BE2C (cell line): ENCODE measurements at places on chromosomes 12 and 14.

DNA sequence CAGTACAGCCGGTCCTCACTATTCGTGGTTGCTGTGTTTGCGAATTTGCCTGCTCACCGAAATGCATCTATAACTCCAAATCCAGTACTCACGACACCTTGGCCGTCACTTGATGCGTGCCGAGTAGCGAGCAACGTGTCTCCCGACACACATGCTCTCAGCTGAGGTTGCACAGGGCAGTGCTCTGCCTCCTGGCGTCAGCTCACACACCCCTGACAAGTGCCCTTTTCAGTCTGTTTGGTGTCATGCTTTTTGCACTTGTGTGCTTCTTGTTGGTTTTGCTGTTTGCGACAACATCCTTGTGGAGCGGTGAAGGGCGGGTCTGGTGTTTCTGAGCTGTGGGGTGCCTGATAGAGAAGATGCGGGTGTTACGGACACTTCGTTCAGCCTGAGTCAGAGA, 110.4 kb upstream of the RFLNA start:
- DNase-seq: no peak

GRCh38 chr12:25822281-25822680, 136.2 kb upstream of the RASSF8 start:
- no peak for DNase-seq

GRCh38 chr12:49195736-49196135, 6.9 kb upstream of the TUBA1A start:
- DNase-seq: no peak

GRCh38 chr14:65478596-65478995, 66.1 kb downstream of the FUT8 start:
- DNase-seq: no peak

GRCh38 chr12:123867141-123867540, 105.0 kb downstream of the DNAH10 start:
- DNase-seq: no peak

GRCh38 chr12:109154451-109155438, 38.4 kb downstream of the ACACB start:
- DNase-seq: peak; percentile 84

DNA sequence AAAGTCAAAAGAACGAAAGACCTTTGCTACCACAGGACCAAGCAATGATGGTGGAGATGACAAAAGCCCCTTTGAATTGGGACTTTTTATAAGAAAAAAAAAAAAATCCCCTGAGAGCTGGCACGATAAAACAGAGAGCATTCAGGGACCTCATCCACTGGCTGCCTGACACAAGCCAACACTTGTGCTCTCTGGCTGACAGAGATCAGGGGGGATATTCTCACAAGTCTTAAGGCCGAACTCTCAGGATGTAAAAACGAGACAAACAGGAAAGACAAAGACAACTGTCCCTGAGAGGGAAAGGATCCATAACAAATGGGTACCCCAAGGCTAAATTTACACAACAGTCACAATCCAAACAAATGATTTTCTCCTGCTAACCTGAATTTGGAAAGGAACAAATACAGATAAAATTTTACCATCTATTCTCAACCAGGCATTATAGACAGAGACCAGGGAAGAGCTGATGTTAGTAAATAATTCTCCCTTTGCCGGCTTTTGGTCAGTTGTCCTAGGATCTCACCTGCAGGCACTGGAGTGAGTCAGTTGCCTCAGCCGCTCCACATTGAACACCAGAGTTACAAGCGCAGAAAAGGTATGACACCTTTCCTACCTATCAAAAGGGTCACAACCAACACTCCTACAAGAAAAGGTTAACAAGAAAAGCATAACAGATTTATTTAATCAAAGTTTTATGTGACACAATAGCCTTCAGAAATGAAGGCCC, 37.9 kb upstream of the GARIN6 start:
- no peak for DNase-seq

- no peak for DNase-seq
These were observed 41.5 kb downstream of the PDE3A start for GRCh38 chr12:20409607-20410377.

DNA sequence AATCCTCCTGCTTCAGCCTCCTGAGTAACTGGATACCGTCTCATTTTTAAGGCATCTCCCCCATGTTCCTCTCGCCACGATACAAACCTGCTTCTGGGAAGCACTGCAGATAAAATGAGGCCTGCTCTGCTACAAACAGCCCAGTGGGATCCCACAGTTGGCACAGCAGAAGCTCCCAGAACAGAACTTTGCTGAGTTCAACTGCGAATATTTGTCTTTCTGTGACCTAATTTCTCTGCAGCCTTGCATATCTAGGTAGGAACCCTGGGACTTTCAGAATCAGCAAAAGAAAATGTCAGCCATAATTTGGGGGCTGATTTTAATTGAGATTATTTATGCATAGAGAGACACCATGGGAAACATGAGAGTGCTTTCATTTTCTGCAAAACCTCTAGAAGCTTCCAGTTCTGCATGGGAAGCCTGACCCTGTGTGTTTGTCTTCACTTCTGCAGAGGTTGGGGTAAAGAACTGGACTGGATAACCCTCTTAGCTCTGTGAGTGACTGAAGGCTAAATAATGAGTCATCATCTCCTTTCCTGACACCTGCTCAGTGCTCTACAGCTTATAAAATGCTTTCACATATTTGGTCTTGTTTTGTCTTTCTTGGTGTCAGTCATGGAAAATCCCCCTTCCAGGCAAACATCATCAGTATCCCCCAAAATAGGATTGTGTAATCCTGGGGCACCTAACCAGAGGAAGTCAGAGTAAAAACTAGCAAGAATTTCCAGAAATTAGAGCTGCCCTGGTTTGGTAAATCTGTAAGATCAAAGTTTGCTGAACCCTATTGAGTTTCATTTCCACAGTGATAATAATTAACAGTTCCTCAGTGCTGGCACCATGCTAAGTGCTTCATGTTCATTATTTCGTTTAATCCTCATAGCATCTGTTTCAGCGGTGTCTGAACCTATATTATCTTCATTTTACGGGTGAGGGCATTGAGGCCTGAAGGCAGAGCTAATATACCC, 185.8 kb downstream of the SLC15A4 start:
- no peak for DNase-seq

- DNase-seq: no peak
These were observed 4.9 kb downstream of the PLD4 start for GRCh38 chr14:104929268-104930230.

GRCh38 chr14:23047751-23048693, 6.0 kb downstream of the PSMB11 start:
- DNase-seq: no peak

- DNase-seq: no peak
These were observed 753.1 kb upstream of the TBX3 start for GRCh38 chr12:115437061-115437567.

GRCh38 chr12:92389466-92389865, 243.8 kb upstream of the BTG1 start:
- DNase-seq: no peak

GRCh38 chr14:34364201-34364600, 97.8 kb downstream of the SPTSSA start:
- no peak for DNase-seq

- DNase-seq: peak; percentile 52
These were observed 2.1 kb downstream of the MAP1LC3B2 start for GRCh38 chr12:116561181-116561821.

GRCh38 chr12:52629281-52630007, 11.1 kb upstream of the KRT73 start:
- no peak for DNase-seq

GRCh38 chr14:76908834-76909233, 82.6 kb downstream of the LRRC74A start:
- no peak for DNase-seq

- DNase-seq: no peak
These were observed 12.9 kb upstream of the ASPG start for GRCh38 chr14:104072586-104072985.

DNA sequence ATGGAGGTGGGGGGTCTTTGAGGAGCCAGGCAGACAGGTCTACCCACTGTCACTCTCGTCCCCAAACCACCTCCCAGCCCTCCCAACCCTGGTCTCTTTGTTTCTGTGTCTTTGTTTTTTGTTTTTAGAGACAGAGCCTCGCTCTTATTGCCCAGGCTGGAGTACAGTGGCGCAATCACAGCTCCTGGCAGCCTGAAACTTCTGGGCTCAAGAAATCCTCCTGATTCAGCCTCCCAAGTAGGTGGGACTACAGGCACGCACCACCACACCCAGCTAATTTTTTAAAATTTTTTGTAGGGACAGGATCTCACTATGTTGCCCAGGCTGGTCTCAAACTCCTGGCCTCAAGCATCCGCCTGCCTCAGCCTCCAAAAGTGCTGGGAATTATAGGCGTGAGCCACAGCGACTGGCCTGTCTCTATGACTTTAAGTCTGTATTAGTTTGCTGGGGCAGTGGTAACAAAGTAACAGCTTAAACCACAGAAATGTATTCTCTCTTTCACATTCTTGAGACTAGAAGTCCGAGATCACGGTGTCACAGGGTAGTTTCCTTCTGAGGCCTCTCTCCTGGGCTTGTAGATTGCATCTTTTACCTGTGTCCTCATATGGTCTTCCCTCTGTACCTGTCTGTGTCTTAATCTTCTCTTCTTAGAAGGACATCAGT, 26.1 kb downstream of the DTX1 start:
- no peak for DNase-seq

- DNase-seq: no peak
These were observed 67.5 kb downstream of the RTN1 start for GRCh38 chr14:59803052-59803540.

- peak; percentile 88 for DNase-seq
These were observed 1.8 kb upstream of the RHOF start for GRCh38 chr12:121795034-121795968.

DNA sequence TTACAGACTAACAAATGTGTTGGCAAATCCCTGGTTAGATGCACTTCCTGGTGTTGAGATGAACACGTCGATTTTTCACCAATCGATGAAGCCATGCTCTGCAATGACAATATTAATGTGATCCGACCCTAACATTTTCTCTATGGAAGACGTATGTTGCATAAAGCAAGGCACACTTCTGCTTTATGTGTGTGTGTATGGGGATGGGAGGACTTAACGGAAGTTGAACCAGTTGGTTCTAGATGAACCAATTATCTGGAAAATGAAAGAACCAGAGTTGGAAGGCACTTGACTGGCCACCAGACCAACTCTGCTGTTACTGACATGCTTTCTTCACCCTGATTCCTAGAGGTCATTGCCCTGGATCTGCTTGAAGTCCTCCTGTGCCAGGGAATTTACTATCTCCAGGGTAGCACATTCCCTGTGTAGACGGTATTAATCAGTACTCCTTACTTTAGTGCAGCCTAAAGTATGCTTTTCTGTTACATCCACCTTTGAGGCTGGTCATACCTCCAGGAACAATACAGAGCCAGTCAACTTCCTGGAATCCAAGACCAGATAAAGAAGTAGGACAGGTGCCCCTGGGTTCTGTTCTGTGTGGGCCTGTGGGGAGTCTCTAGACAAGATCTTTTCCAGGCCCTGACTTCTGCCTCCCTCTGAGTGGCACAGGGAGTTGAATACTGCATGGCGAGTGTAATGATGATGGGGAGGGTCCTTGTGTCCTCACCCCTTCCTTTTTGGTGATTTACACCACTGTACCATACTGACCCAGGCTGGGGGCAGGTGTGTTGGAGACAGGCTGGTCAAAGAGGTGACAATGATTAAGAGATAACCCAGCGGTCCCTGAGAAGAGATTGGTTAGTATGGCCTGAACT, 4.1 kb downstream of the SDR39U1 start:
- no peak for DNase-seq

DNA sequence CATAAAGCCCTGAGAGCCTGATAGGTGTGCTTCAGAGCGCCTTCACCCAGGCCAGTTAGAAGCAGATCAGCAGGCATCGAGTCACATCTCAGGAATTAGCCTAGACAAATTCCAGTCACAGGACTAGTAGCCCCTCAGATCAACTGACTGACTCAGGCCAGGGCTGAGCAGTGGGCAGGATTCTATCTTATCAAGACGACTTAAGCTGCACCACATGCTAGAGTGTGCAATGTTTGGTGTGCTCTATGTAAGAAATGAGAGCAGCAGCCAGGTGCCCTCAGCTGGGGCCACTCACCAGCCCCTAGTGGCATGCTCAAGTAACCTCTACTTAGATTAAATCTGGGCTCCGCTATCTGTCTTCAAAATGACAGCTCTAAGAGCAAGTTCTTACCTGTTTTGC, 19.7 kb upstream of the NGB start:
- no peak for DNase-seq

DNA sequence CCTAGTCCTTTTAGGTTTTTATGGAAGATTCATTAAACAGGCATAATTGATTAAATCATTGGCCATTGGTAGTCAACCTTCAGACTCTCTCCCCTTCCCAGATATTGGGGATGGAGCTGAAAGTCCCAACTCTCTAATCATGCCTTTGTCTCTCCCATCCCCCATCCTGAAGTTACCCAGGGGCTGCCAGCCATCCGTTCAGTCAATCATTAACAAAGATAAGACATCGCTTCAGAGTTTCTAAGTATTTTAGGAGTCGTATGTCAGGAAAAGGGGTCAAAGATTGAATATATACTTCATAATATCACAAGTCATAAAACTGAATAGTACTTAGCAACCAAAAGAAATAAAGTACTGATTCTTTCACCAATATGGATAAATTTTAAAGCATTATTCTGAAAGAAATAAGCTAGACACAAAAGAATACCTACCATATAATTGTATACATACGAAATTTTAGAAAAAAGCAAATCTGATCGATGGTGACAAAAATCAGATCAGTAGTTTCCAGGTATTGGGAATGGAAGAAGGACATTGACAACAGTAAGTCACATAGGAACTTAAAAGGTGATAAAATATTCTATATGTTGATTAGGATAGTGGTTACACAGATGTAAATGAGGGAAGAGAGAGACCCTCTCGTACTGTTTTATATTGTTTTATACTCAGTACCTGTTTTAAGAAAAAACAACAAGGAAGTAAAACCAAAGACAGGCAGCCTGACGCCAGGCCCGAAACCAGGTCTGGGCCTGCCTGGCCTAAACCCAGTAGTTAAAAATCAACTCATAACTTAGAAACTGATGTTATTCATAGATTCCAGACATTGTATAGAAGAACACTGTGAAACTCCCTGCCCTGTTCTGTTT, 414.4 kb downstream of the DAD1 start:
- DNase-seq: no peak

DNA sequence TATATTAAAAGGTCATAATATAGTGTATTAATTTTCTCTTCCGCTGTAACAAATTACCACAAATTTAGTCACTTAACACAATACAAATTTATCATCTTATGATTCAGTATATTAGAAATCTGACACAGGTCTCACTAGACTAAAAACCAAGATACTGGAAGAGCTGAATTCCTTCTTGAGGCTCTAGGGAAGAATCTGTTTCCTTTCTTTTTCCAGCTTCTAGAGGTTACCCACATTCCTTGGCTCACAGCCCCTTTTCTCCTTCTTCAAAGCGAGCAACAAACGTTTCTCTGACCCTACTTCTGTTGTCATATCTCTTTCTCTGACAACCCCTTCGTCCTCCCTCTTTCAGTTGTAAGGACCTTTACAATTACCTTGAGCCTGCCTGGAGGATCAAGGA, 43.4 kb upstream of the AMN1 start:
- no peak for DNase-seq
